ENCODE measurements at places on chromosomes 11 and 22.
A peak's percentile ranks its signal among the peaks of the same experiment; 100 is the strongest.

DNA sequence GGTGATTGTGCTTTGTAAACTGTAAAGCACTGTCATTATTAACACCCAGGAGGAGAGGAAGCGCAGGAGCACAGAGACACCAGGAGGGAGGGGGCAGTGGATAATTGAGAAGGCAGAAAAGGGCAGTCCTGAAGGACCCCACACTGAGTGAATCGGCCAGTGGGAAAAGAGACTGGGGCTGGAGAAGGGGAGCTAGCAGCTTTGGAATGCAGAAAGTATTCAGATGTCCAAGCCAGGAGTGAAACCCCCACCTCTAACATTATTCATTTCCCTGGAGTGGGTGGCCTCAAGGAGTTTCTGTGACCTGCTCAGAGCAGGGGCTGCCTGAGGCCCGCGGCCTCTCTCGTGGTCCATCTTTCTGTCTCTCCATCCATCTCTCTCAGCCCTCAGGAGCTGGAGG is 38.0 kb upstream of the CDON start:
- DNase-seq = no peak

- no peak for DNase-seq
Measured at GRCh38 chr11:92504004-92504403, 279.4 kb downstream of the FAT3 start.

DNA sequence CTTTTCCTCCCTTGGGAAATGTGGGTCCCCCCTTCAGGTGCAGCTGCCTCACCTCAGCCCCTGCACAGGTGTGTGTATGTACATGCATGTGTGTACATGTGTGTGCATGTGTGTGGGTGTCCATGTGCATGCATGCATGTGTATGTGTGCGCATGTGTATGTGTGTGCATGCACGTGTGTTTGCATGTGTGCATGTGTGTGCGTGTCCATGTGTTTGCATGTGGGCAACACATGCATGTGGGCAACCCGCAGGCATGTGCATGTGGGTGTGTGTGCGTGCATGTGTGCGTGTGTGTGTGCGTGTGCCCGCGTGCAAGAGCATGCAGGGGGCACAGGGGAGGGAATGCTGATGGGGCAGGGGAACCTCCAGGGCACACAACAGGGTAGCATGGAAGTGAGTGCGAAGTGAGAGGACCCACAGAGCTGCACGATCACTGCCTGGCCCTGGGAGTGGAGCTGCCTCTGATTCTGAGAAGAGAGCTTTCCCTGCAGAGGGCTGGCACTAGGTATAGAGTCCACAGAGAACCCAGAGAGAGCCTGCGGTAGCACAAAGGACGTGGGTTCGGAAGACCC is 14.6 kb upstream of the BAIAP2L2 start:
- no peak for DNase-seq

- DNase-seq = no peak
Measured at GRCh38 chr22:23531966-23532705, 48.0 kb downstream of the IGLL1 start.

DNA sequence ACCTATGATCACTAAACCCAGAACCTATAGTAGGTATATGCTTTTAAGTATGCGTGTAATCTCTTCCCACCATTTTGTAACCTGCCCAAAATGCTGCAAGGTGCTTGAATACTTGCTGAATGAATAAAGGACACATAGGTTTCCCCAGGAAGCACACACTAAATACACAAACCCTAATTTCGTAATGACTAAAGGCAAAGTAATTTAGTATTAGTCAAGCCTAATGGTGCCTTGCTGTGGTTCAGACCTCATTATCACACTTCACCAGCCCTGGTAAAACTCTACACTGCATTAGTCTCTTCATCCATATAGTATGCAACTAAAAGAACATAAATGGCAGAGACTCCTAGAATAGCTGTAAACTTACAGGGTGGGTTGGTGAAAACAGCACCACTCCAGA is 289.0 kb upstream of the PITPNB start:
- no peak for DNase-seq

DNA sequence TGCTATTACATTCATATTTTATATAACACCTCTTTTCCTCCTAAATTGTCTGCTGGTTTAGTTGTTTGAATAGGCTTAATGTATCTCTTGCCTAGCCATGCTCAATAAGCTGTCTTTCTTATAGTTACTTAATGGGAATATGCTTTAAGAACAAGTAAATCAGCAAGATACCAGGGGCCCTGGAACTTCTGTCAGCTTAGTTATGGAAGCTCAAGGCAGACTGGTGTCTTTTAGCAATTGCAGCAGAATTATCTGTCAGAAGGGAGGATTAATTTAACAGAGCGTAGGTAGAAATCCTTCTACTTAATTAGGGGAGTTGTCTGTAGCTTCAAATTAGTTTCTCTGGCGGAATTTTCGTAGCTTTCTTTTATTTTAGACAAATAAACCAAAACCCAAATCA is 94.9 kb downstream of the C11orf91 start:
- no peak for DNase-seq

- peak; percentile 0 for DNase-seq
Measured at GRCh38 chr11:8258289-8258688, 5.4 kb downstream of the LMO1 start.

GRCh38 chr11:103528046-103528445 is 418.8 kb downstream of the DYNC2H1 start:
- DNase-seq = no peak

- DNase-seq = no peak
Measured at GRCh38 chr22:49942565-49943404, 17.8 kb upstream of the PIM3 start.

DNA sequence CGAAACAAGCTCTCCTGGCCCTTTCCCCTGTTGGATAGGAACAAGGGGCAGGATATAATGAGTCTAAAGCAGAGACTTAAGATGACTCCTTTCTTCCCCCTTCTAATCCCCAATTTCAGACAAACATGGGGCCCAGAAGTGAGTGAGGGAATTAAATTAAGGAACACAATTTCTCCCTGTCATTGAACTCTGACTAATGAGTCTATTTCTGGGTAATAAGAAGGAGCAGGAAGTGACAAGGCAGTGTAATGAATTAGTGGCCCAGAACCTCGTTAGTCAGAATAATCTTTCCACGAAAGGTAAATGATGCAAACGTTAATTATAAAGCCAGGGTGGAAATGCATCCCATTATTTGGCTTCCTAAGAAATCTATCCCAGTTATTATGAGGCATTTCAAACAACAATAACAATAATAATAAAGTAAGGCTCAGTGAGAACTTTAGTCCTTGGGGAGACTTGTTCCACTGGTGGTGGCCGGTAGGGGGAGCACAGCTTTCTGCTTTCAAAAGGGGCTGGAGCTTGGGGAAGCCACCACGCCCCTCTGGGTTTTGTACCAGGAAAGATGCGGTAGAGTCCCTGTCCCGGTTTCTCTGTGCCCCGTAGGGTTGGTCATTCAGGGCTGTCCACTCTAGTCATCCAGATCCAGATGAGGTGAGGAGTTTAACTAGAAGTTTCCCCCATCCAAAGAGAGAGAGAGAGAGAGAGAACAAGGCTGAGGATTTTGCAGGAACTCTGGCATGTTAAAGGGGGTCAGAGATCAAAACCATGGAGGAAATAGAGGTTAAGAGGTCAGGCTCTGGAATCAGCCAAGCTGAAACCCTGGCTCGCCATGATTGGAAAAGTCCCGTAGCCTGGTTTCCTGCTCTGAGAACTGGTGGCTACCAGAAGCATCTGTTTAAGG is 298.3 kb downstream of the NTM start:
- peak; percentile 77 for DNase-seq

All from ELF-1 (cell line).